ENCODE measurements at places on chromosomes 4 and X.

GRCh38 chr4:127012549-127012948 is 620.2 kb upstream of the INTU start:
- no peak for DNase-seq

GRCh38 chr4:54745031-54745770 is 87.4 kb downstream of the KIT start:
- no peak for DNase-seq

DNA sequence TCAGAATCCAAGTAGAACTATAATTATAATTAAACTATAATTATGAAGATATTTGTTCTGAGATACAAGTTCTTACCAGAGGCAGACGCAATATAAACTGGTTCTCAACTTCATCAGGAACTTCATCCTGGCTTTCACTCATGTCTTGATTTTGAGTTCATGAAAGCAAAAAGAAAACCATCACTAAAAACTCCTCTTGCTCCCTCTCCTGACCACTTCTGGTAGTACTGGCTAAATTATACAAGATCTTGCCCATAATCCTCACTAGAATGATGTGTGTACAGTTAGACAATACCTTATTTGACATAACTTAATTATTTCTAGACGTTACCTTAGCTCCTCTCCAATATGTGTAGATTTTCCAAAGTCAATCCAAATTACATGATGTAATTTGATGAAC is 3.7 kb downstream of the TAF7L start:
- DNase-seq = peak; percentile 5

DNA sequence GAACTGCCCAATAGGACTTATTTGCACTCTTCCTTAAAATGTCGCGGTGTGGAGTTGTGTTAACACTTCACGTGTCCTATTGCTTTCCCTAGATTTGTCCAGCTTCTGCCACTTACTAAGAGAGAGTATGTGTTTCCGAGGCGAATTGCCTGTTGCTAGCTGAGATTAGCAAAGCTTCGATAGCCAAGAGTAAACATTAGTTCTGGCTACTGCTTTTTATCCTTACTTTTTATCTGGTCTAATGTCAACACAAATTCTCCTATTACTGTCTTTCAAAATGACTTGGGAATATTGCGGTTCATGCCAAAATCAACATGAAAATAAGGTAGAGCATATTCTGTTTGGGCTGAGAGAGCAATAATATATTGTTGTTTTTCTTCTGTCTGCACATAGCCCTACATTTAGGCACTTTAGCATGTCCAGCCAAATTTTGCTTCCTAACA is 90.4 kb upstream of the VEGFC start:
- DNase-seq = no peak

GRCh38 chr4:136893573-136893972 is 638.7 kb downstream of the PCDH18 start:
- DNase-seq = no peak

GRCh38 chr4:123478859-123479345 is 82.3 kb downstream of the SPRY1 start:
- DNase-seq = no peak

GRCh38 chr4:54318904-54319303 is 89.8 kb downstream of the PDGFRA start:
- DNase-seq = no peak
